ENCODE measurements at places on chromosomes 6 and 20.

- DNase-seq: no peak
Measured at GRCh38 chr20:7029019-7029418, 261.5 kb downstream of the BMP2 start.

GRCh38 chr6:16179970-16180431, 51.1 kb downstream of the MYLIP start:
- DNase-seq: peak; percentile 67

- DNase-seq: no peak
Measured at GRCh38 chr20:40489886-40490285, 199.2 kb downstream of the MAFB start.

DNA sequence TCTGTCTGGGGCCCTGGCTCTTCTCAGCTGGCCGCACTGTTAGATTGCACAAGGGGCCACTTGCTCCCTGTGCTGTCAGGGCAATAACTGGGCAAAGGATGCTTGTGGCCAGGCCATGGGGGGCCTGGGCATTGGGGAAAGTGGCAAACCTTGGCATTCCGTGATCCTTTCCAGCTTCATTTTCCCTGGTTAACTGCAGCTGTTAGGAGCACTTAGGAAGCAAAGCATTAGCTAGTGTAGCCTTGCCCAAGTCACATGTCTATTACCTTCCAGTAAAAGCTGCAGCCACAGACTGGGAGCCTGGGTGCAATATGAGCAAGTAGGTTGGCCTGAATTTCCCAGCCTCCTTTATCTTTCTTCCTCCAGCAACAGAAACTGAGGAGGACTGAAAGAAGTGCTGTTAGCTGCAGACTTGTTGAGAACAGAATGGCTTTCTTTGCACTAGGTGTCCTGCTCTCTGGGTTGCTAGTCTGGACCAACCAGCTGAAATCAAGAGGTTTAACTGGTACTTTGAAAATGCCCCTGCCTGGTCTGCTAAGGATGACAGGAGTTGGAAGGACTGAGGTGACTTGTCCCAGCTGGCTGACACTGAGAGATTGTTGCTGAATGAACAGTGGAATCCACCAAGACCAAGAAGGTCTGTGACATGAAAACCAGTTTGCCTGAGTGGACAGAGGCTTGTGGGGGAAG, 312.3 kb upstream of the SUPT3H start:
- no peak for DNase-seq

DNA sequence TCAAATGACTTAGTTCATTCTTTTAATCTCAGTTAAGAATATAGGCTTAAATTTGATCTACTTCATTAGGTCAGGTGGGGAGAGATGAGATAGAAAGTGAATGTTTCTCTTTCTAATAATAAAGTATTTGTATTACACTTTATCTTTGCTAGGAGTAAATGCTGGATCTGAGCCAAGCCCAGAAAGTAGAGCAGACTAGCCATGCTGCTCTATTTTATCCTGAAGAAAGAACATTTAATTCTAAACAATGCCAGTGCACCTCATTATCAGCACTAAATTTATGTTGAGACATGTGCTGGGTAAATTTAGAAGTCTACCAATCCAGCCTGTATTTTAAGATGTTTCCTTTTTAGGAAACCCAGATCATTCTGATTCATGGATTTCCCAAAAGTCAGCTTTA, 43.5 kb downstream of the AKIRIN2 start:
- no peak for DNase-seq

- no peak for DNase-seq
Measured at GRCh38 chr20:1815502-1816085, 79.6 kb upstream of the SIRPA start.

GRCh38 chr6:11770546-11771466, 7.8 kb downstream of the ADTRP start:
- DNase-seq: no peak

GRCh38 chr6:16676376-16676775, 84.9 kb downstream of the ATXN1 start:
- no peak for DNase-seq

- DNase-seq: no peak
Measured at GRCh38 chr20:60361761-60362395, 403.7 kb downstream of the CDH26 start.

GRCh38 chr6:163347021-163347446, 67.5 kb upstream of the QKI start:
- no peak for DNase-seq

DNA sequence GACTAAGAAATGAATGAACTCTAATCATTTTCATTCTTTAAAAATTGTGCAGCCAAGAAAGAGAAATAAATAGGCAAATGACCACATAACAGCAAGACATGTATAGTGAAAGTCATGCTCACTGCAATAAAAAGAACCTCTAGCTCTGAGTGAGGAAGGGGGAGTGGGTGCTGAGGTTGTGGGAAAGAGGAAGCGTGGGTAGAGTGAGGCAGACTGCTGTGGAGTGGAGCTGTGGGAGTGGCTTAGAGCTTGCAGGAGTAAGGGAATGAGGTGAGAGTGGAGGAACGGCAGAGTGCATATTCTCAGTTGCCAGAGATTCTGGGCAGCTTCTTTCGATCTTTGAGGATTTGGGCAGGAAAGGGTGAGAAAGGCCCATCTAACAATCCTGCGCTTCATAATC, 10.4 kb downstream of the DEFB129 start:
- peak; percentile 40 for DNase-seq

DNA sequence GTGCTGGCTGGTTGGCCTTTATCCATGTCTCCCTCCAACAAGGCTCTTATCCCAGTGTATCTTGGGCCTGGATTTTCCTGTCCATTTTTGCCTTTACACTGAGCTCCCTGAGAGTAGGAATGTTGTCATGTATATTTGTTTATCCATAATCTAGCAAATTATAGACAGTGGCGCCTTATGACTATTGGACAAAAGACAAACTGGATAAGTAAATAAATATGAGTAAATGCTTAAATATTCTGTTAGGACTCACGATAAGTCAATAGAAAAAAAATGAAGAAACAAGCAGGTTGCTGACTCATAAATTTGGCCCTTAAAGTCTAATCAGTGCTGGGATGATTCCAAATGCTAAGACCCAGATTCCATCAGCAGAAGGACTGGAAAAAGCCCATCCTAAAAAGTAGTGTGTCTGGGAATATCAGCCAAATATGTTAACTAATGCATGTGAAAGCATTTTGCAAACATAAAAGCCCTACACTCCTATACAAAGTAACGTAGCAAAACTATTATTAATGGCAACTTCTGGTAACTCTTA, 55.0 kb upstream of the PCSK2 start:
- DNase-seq: no peak

GRCh38 chr20:47786765-47787107, 1.5 kb upstream of the SULF2 start:
- no peak for DNase-seq

DNA sequence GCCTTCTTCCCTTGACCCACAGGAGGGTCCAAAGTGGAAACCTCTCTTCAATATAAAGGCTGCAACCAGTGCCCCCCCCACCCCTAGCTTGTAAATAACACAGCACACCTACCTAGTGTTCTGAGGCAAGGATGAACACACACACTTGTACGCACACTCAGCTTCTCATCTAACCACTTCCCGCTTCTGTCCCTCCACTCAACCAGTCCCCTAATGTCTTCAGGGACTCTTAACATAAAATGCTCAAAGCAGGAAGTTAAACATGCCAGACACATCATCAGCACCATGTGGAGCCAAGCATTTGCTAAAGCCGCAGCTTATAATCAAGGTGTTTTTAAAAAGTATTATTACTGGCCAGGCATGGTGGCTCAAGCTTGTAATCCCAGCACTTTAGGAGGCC, 35.3 kb downstream of the FOXQ1 start:
- no peak for DNase-seq

DNA sequence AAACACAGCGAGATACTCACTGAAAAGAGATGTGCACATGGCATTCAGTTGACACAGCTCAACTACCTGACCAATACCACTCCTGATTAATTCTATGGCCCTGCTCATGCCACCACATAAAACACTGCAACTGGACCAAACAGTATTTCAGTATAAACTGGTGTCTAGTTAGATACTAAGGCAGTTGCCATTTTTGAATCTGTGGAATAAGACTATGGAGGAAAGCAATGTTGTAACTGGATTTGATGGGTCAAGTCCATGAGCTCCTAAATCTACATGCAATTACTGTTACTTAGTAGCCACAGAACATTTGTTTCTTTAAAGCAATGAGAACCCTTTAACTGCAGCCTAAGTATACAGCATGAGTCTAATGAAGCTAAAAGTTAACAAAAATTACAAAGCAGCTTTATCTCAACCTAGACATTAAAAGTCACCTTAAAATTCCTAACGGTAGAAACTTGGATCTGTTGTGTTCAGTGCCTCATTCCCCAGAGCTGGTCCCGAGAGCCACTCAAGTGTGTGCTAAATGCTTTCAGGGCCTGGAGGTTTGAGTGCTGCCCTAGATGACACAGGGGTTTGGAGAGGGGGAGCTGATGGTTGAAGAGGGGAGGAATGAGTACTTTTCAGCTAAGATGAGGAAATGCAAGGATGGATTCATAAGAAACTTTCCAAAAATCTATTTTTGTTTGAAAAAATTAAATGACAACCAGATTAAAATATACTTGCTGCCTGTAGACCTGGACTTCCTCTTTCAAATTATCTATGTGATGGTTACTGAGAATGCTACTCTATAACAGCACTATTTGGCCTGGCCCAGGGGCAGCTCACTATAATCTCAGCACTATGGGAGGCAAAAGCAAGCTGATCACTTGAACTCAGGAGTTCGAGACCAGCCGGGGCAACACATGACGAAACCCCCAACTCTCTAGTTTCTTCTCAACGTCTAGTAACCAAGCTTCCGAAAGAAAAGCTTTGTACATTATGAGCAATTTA, 15.6 kb downstream of the SNX5 start:
- DNase-seq: no peak

- DNase-seq: no peak
Measured at GRCh38 chr6:56953597-56954402, 1.1 kb upstream of the BEND6 start.

GRCh38 chr6:68559716-68560115, 75.4 kb upstream of the ADGRB3 start:
- DNase-seq: no peak

GRCh38 chr6:90572856-90573255, 14.0 kb downstream of the MAP3K7 start:
- DNase-seq: no peak

GRCh38 chr6:107495971-107496370, 6.1 kb downstream of the SOBP start:
- no peak for DNase-seq

DNA sequence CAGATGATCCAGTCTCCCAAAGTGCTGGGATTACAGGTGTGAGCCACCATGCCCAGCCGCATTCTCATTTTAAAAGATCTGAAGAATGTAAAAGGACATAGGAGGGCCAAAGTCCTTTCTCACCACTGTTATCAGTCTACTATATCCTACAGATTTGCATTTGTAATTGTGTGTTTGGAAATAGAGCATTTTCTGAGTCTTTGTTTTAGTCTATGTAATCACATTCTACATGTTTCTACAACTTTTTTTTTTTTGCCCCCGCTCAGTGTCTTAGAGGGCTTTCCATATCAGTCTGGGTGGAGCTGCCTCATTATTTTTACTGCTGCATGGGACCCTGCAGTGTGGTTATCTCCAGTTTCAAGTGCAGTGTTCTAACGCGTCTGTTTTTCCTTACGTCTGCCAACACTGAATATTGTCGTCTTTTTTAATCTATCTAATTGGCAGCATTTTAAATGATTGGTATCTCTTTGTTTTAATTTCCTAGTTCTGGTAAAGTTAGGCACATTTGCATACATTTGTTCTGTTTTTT, 7.8 kb downstream of the CUL9 start:
- DNase-seq: no peak

DNA sequence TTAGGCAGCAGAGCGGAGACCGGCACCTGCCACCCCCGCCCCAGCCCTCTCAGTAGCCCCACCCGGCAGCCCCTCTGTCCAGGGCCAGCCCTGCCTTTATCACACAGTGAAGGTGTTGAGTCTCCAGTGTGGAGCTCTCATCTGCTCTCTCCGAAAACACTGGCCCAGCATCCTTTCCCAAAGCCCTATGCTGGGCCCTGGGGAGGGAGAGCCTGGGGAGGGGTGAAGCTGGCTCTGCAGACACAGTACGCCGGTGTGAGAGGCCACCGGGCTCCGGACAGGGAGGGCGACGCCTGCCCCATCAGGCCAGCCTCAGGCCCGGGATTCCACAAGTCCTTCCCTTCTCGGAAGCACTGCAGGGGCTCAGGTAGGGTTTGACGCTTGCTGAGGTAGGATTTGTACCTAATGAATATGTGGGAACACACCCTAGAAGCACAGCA, 186.9 kb downstream of the ERMARD start:
- DNase-seq: no peak

DNA sequence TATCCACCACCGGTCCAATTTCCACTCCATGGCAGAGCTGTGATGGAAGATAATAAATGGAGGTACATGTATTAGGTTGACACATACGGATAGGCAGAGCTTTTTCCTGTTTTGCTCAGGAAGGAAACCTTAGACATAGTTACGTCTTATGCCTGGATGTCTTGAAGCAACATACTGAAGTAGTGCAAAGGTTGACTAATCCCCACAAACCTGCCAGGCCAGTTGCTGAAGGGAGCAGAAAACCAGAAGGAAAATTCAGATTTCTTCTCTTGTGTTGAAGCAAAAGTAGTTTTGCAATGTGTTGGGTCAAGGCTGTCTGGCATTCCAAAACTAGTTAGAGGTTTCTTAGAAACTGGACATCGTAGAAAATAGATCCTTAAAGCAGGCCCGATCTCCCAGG, 68.7 kb downstream of the PHACTR1 start:
- no peak for DNase-seq

DNA sequence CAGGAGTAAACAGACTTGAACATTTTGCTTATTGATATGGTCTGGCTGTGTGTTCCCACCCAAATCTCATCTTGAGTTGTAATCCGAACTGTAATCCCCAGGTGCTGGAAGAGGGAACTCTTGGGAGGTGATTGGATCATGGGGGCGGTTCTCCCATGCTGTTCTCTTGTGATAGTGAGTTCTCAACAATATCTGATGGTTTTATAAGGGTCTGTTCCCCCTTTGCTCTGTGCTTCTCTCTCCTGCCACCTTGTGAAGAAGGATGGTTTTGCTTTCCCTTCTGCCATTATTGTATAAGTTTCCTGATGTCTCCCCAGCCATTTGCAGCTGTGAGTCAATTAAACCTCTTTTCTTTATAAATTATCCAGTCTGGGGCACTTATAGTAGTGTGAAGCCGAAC, 40.0 kb downstream of the MYLIP start:
- DNase-seq: peak; percentile 17

- DNase-seq: no peak
Measured at GRCh38 chr6:166851426-166851825, 104.9 kb downstream of the RNASET2 start.

Data from KG1 (cell line).